ENCODE measurements at places on chromosomes 6 and 20. TPM values are rescaled to one million over a fixed set of nuclear protein-coding genes. Genes with fewer than 3 reads are reported as not detected.

C6orf163 gene
- total RNA-seq: 1.8 TPM

SALL4 gene
- total RNA-seq: 0.07 TPM

RFX6 gene
- total RNA-seq: not detected

THEMIS gene
- total RNA-seq: 0.72 TPM

HDGFL1 gene
- total RNA-seq: not detected

DNA sequence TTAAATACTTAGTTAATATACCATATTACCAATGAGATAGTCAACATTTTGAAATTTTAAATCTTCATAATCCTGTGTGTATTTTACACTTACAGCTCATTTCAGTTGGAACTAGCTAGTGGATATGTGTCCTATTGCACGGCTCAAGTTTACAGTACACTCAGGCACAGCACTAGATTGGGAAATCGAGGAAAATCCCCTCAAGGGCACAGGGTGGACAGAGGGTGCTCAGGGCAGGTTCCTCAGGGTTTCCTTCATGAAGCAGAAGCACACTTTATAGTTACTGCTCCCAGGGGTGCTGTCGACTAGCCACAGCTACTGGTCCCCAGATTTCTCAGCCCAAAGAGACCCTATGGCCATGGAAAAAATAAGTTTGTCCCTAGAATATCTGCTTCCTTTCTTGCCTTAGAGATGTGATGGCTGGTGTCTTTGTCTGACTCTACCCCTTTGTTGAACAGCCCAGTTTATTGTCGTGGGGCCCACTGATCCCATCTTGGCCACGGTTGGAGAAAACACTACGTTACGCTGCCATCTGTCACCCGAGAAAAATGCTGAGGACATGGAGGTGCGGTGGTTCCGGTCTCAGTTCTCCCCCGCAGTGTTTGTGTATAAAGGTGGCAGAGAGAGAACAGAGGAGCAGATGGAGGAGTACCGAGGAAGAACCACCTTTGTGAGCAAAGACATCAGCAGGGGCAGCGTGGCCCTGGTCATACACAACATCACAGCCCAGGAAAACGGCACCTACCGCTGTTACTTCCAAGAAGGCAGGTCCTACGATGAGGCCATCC is 1.5 kb downstream of the BTN2A1 start:
- no peak for DNase-seq

GRCh38 chr6:97870273-97870672 is 587.3 kb upstream of the MMS22L start:
- DNase-seq: no peak

DNA sequence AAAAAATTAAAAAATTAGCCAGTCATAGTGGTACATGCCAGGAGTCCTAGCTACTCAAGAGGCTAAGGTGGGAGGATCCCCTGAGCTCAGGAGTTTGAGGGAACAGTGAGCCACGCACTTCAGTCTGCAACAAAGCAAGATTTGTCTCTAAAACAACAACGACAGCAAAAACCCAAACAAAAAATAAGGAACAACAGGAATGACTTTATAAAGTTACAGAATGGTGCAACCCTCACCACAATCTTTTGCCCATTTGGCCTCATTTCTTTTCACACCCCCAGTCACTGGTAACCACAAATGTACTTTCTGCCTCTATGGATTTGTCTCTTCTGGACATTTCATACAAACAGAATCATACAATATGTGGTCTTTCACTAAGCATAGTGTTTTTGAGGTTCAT is 16.7 kb upstream of the ZFAND3 start:
- no peak for DNase-seq

GRCh38 chr6:21893793-21894192 is 300.2 kb downstream of the SOX4 start:
- no peak for DNase-seq

All from heart right ventricle (tissue), 16 donors.